ENCODE measurements at places on chromosomes 12 and 14. TPM values are rescaled to one million over a fixed set of nuclear protein-coding genes. Genes with fewer than 3 reads are reported as not detected.

DNA sequence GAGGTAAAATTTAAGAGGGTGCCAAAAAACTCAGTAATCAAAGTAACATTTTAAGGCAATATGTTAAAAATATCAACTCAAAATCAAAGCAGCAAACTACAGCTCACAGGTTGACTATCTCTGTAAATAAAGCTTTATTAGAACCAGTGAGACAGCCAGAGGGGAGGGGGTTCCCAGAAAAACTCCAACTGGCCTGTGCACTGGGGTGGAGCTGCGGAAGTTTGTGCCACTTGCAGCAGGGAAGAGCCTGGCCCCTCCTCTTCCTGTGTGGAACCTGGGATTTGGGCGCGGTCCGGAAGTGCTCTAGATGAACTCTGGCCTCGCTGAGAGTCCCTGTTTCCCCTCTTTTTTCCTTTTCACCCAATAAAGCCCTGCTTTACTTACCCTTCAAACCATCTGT, 8.1 kb downstream of the STON2 start:
- H3K27me3 ChIP-seq = peaks cover 3% of the 10 kb centered on the region
- DNase-seq = no peak
- H3K4me1 ChIP-seq = no peaks in the 10 kb centered on the region
- H3K27ac ChIP-seq = no peak overlapping the region

DNA sequence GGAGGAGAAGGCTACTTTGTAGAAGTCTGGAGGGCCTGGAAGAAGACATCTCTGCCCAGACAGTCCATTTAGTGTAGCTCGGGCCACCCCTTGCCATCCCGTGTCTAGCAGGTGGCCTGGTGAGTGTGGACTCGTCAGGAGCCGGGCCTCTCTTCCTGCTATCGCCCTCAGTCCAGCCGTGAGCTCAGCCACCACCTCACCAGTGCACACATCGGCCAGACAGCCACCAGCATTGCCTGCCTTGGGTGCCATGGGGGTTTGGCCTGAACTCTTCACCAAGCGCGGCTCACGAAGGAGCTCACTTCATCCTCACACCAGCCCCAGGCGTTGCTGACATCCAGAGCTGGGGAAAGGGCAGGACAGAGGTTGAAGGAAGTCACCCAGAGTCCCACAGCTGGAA, 19.6 kb upstream of the TRAF3 start:
- H3K27me3 ChIP-seq = no peaks in the 10 kb centered on the region
- H3K36me3 ChIP-seq = no peaks in the 10 kb centered on the region
- no peak overlapping the region for H3K27ac ChIP-seq
- H3K4me3 ChIP-seq = no peak overlapping the region
- no peak for DNase-seq
- H3K4me1 ChIP-seq = no peaks in the 10 kb centered on the region

DNA sequence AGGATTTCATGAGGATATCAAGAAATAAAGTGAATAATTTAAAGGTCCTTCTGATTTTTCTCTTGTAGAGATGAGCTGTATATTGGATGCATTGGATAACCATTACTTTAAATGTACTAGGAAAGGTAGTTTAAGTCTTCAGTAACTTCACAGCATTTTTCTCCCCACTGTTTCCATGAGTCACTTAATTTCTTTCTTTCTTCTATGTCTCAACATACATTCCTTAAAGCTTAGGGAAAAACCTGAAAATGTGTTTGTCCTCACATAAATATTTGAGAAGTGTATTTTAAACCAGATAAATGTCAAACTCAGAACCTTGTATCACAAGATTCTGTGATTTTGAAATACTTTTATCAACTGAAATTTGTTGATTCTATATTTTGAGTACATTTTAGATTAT, 1970.2 kb upstream of the FLRT2 start:
- no peaks in the 10 kb centered on the region for H3K4me1 ChIP-seq
- H3K36me3 ChIP-seq = no peaks in the 10 kb centered on the region
- no peak for DNase-seq
- H3K27me3 ChIP-seq = no peaks in the 10 kb centered on the region
- H3K4me3 ChIP-seq = no peak overlapping the region
- H3K27ac ChIP-seq = no peak overlapping the region

The KCNK13 gene
- total RNA-seq = 0.20 TPM

DNA sequence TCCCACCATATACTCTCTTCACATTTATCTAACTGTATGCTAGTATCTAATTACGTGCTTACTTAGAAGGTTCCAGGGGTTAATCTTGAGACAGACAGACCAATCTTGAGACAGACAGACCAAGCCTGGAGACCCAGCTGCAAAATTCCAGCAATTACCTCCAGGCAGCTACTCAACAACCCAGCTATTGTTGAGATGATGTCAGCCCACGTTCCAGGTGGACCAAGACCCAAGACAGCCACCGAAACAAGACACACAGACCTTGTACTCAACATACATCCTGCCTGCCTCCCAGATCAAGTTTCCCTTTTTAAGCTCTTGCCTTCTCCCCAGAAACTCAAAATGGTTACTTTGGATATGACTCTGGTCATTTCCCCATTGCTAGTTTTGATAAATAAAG, 64.9 kb upstream of the VASH1 start:
- no peak for DNase-seq
- H3K36me3 ChIP-seq = no peaks in the 10 kb centered on the region

GRCh38 chr14:102779084-102779462, 1.8 kb downstream of the TRAF3 start:
- no peak for DNase-seq
- no peaks in the 10 kb centered on the region for H3K27me3 ChIP-seq
- H3K4me3 ChIP-seq = peak overlapping the region; percentile 99
- peaks cover 67% of the 10 kb centered on the region for H3K4me1 ChIP-seq
- H3K36me3 ChIP-seq = no peaks in the 10 kb centered on the region

DNA sequence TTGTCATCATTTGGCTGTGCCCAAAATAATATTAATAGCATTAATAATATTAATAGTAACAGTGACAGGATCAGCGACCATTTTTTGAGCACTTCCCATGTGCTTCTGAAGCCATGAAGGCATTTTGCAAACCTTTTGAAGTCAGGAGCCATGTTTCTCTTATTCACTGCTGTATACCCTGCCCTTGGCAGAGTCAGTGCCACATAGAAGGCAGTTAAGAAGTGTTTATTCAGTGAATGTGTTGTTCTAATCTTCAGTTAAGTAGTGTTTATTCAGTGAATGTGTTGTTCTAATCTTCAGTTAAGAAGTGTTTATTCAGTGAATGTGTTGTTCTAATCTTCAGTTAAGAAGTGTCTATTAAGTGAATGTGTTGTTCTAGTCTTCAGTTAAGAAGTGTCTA, 319.7 kb upstream of the NAV3 start:
- H3K4me1 ChIP-seq = no peaks in the 10 kb centered on the region
- no peak overlapping the region for H3K27ac ChIP-seq
- H3K4me3 ChIP-seq = no peak overlapping the region
- H3K36me3 ChIP-seq = no peaks in the 10 kb centered on the region

DNA sequence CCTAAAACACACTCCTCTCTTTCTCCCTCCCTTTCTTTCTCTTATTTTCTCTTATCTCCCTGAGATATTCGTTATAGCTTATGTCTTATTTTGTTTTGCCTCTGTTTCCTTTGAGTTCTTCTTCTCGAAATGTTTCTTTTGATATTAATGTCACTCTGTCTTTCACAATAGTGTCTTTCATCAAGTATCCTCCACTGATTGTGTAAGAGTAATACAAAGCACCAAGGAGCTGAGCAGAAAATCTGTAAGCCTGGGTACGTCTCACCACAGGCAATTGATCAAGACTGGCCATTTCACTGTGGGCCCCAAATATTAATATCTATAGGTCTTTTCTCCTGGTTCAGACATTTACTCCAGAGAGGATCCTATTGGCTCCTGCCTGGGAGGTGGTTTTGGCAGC, 4.8 kb upstream of the LYZ start:
- no peak overlapping the region for H3K4me3 ChIP-seq
- DNase-seq = no peak
- peaks cover 9% of the 10 kb centered on the region for H3K27me3 ChIP-seq
- H3K27ac ChIP-seq = no peak overlapping the region
- no peaks in the 10 kb centered on the region for H3K36me3 ChIP-seq

GRCh38 chr12:96083020-96083719, 47.8 kb upstream of the LTA4H start:
- H3K36me3 ChIP-seq = no peaks in the 10 kb centered on the region
- no peaks in the 10 kb centered on the region for H3K27me3 ChIP-seq
- H3K4me1 ChIP-seq = peaks cover 5% of the 10 kb centered on the region
- no peak overlapping the region for H3K4me3 ChIP-seq
- H3K27ac ChIP-seq = no peak overlapping the region

DNA sequence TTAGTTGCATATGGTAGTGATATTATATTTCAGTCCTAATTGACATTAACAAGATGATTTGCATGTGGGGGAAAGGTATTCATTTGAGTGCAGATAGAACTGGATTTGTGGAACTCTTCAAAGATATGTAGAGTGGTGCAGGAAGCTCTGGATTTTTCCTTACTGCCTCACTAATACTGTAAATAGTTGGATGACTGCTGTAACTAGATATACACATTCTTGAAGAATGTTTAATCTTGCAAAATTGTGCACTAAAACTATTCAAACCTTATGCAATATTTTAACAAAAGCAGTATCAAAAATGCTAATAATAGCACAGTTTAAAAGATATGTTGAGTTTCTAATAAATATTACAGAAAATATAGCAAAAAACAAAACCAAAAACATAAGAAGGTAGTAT, 43.1 kb upstream of the ATF7IP start:
- DNase-seq = no peak
- H3K4me3 ChIP-seq = no peak overlapping the region
- no peaks in the 10 kb centered on the region for H3K4me1 ChIP-seq
- H3K27me3 ChIP-seq = no peaks in the 10 kb centered on the region
- no peaks in the 10 kb centered on the region for H3K36me3 ChIP-seq

GRCh38 chr14:80621701-80622100, 319.8 kb downstream of the CEP128 start:
- no peak overlapping the region for H3K4me3 ChIP-seq
- H3K4me1 ChIP-seq = no peaks in the 10 kb centered on the region
- no peaks in the 10 kb centered on the region for H3K36me3 ChIP-seq
- H3K27ac ChIP-seq = no peak overlapping the region
- DNase-seq = no peak
- H3K27me3 ChIP-seq = no peaks in the 10 kb centered on the region

- H3K4me3 ChIP-seq = no peak overlapping the region
- no peaks in the 10 kb centered on the region for H3K36me3 ChIP-seq
- no peak for DNase-seq
- no peak overlapping the region for H3K27ac ChIP-seq
Measured at GRCh38 chr14:92441751-92442504, 71.7 kb upstream of the RIN3 start.
